ENCODE measurements at places on chromosomes 2 and 18. TPM values are rescaled to one million over a fixed set of nuclear protein-coding genes. Genes with fewer than 3 reads are reported as not detected.

Gene C2orf78
- not detected for total RNA-seq

Gene BMP10
- total RNA-seq, result 0.19 TPM

Gene IL36G
- total RNA-seq, result 1.8 TPM

Gene ATP8B1
- total RNA-seq, result 22.1 TPM

Gene TDRD15
- not detected for total RNA-seq

Gene TTLL4
- 10.5 TPM for total RNA-seq

Gene CERKL
- total RNA-seq, result not detected

Gene KIAA2012
- not detected for total RNA-seq

Gene CYP27C1
- total RNA-seq, result 0.12 TPM

Gene TMEM182
- total RNA-seq, result 1.2 TPM

Gene IL36A
- total RNA-seq, result not detected

Gene NEURL3
- total RNA-seq, result not detected

Gene PCBP1
- total RNA-seq, result 181 TPM

Gene MROH2A
- total RNA-seq, result not detected

Gene LHCGR
- total RNA-seq, result 1.9 TPM

Gene PXDN
- total RNA-seq, result 73.9 TPM

Gene GULP1
- 56.8 TPM for total RNA-seq

Gene MAP3K20
- total RNA-seq, result 328 TPM

Gene GPR39
- not detected for total RNA-seq

Gene KCNG2
- total RNA-seq, result not detected

Gene SERPINB2
- 14.5 TPM for total RNA-seq

Gene DTNA
- 254 TPM for total RNA-seq

Gene ARHGAP28
- total RNA-seq, result 1.7 TPM

Gene CELF4
- total RNA-seq, result 0.32 TPM

Gene IGFBP5
- total RNA-seq, result 831 TPM

Gene INPP4A
- total RNA-seq, result 30.2 TPM

Gene HOXD9
- total RNA-seq, result 1.9 TPM

Gene HOXD13
- total RNA-seq, result not detected

Gene UGT1A10
- not detected for total RNA-seq

Gene CYS1
- 42.7 TPM for total RNA-seq

Gene FAM237A
- not detected for total RNA-seq

Gene ANKRD30B
- total RNA-seq, result not detected

Gene BCL11A
- total RNA-seq, result 10.6 TPM

Gene ACADL
- total RNA-seq, result 5.9 TPM

Gene PROKR1
- not detected for total RNA-seq

Gene PLCL1
- total RNA-seq, result 89.2 TPM

Gene CYBRD1
- 365 TPM for total RNA-seq

Gene ACTR2
- 90.3 TPM for total RNA-seq

Gene RNF125
- 5.2 TPM for total RNA-seq

Gene RNU2-63P
- total RNA-seq, result not detected

Gene ANKRD62
- not detected for total RNA-seq

Gene DPYSL5
- total RNA-seq, result not detected

Gene SLC40A1
- total RNA-seq, result 32.1 TPM

Gene REG1B
- not detected for total RNA-seq

Gene SULT1C4
- 2.3 TPM for total RNA-seq

Measured in gastroesophageal sphincter (tissue), 4 donors.